ENCODE measurements at places on chromosomes 7 and 10. TPM values are rescaled to one million over a fixed set of nuclear protein-coding genes. Genes with fewer than 3 reads are reported as not detected.
A peak's percentile ranks its signal among the peaks of the same experiment; 100 is the strongest.

The BBS9 gene
- 10.0 TPM for total RNA-seq

- no peak for DNase-seq
Observed at GRCh38 chr10:29839826-29840515, 205.2 kb upstream of the SVIL start.

DNA sequence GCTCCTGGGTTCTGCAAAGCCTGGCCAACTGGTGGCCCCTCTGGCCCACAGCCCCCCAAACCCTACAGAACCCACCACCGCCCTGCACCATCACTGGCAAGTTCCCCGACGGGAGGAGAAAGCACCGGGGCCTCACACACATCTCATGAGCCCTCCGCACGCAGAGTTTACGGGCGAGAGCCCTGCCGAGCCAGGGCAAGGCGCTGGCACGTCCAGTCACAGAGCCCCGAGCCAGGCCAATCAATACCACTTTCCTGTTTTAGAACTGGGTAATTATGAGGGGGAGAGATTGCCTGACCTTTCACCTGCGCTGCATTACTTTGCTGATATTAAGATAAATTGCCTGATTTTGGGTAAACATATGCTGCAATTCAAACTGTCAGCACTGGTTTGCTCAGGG is 113.3 kb downstream of the EBF3 start:
- DNase-seq: no peak

GRCh38 chr10:32577448-32577847 is 131.5 kb downstream of the CCDC7 start:
- DNase-seq: no peak

- no peak for DNase-seq
Observed at GRCh38 chr10:81873231-81873931, 1.6 kb upstream of the NRG3 start.

The TMEM209 gene
- 4.6 TPM for total RNA-seq

GRCh38 chr7:102990642-102991041 is 77.8 kb downstream of the LRRC17 start:
- DNase-seq: no peak

The TRIM74 gene
- not detected for total RNA-seq

DNA sequence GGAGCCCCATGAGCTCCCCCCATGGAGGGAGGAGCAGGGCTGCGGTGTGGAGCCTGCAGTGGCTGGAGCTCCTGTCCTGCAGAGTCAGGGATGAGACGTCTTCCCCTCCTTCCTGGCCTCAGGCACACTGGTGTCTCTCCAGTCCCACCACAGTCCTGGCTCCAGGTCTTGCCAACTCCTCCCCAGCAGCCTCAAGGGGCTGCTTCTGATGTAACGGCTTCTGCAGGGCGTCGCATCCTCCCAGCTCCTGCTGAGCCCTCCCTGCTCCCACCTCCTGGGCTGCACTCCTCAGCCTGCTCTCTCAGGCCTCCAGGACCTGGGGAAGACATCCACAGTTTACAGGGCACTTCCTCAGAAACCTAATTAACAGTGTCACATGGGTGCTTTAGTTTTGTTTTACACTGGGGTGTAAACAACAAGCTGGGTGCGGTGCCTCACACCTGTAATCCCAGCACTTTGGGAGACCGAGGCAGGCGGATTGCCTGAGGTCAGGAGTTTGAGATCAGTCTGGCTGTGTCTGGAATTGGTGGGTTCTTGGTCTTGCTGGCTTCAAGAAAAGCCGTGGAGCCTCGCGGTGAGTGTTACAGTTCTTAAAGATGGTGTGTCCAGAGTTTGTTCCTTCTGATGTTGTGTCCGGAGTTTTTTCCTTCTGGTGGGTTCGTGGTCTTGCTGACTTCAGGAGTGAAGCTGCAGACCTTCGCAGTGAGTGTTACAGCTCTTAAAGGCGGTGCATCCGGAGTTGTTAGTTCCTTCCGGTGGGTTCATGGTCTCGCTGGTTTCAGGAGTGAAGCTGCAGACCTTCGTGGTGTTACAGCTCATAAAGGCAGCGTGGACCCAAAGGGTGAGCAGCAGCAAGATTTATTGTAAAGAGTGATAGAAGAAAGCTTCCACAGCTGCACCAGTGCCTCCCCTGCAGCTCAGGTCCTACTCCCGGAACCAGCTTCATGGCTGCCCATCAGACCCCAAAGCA is 95.0 kb downstream of the PAXIP1 start:
- DNase-seq: no peak

The ZNF138 gene
- total RNA-seq: 4.4 TPM

DNA sequence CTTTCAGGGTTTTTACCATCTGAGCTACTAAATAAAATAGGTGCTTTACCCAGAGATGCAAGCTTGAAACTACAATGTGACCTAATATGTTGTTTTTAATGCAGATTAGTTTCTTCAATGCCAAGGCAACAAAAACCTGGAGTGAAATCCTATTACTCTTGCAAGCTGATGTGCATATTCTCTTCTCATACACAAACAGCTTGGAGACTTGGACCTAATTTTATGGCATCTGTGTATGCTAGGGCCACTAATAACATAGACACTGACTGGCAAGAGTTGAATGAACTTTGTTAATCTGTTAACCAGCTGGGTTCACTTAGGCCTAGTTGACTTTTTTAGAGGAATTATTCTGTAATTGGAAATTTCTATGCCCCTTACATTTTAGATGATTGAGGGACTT is 23.4 kb upstream of the SMIM30 start:
- no peak for DNase-seq

DNA sequence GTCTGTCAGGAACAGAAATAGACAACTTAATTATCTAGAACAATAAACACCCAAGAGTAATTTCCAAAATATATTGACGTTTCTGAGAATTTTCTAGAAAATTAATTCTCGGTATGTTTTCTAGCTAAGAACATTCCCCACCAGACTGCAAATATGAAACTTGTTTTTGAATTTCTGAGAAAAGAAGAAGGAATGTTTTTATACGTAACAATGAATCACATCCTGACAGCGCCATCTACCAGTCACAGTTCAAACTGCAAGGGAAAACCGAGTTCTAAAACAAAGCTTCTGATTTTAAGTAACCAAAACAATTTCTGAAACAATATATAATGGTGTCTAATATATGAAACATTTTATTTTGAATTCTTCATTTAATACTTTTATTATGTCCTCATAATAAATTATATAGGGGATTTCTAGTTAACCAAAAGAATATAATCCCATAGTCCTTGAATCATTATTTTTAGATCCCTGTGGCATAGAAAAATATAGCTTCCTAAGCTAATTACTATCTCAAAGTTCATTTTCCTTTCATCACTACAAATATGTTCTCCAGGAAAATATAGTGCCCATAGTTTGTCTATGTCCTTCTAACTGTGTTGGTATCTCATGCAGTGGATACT is 34.5 kb upstream of the MEOX2 start:
- peak; percentile 73 for DNase-seq

DNA sequence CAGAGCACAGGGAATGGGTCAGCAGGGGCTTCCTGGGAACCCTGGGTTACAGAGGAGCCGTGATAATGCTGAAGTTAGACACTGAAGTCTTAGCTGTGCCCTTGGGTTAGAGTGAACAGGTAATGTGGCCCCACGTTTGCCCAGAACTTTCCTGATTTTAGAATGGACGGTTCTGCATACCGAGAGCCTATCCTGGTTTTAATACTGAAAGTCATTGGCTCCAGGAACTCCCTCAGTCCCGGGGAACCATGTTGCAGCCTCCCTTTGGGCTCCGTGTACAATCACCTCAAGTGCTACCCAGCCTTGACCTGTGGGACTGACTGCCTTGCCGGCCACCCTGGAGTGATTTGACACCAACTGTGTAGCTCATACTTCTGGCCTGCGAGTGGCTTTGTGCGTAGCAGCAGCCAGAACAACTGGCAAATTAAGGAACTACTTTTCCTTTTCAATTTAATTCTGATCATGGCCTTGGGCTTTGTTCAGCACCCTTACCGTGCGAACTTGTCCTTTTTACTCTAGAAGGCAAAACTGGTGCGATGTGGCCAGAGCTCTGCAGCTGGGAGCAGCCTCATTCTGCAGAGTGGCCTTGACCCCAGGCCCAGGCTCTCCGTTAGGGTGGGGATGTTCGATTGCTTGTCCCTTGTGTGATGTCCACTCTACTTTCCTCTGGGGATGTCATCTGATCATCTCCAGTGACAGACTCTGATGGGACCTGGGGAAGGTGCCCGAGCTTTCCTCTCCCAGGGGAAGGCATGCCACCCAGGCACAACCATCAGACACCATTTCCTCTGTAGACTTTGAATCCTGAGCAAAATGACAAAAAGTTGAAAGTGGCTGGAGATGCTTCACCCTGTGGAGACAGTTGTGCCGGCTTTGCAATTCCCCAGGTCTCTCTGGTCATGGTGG is 265.9 kb downstream of the GLRX3 start:
- no peak for DNase-seq

The RBP4 gene
- total RNA-seq: not detected

DNA sequence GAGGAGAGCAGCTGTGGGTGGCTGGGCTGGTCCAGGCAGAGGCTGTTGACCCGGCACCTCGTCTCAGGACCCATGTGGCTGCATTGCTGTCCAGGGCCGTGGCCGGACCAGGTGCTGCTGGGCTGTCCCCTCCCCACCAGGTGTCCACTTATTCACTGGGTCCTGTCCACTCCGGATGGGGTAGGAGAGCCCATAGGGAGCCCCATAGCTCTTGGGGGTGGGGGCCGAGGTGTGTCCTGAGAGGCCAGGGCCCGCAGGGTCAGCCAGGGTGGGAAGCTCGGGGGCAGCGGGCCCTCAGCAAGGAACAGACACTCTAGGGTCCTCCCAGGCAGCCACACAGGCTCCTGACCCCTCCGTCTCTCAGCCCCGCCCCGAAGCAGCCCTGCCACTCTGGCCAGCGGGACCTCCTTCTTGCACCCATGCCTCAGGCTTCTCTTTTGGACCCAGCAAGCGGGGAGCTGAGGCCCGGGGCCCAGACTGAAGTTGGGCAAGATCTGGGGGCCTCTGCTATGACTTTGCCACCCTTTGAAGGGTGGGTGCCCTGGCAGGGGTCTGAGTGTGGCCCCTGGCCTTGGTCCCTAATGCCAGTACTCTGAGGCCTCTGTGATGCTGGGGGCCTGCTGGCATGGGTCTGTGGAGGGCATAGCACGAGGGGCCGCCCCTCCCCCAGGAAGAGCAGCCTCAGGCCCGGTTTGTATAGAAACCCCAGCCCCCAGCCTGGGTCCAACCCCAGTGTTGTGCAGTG is 86.4 kb downstream of the NKX6-2 start:
- DNase-seq: no peak

DNA sequence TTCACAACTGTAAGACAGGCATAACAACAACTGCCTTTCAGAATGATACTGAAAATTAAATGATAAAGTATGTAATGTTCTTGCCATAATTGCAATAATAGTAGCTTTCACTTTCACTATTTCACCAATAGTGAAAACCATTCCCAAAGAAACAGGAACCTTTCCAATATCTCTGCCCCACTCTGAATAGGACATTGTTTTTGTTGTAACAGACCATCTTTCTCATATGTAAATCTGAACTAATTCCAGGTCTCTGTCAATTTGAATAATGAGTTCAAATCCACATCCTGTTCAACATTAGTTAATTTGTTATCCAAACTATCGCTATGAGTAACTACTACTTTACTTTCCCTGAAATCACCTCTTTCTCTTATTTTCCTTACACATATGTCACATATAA is 148.0 kb downstream of the LRRN3 start:
- DNase-seq: peak; percentile 62

The FOXP2 gene
- 13.7 TPM for total RNA-seq

GRCh38 chr10:13184730-13185514 is 23.6 kb downstream of the MCM10 start:
- DNase-seq: no peak

GRCh38 chr10:109866168-109866994 is 56.9 kb downstream of the XPNPEP1 start:
- peak; percentile 20 for DNase-seq

DNA sequence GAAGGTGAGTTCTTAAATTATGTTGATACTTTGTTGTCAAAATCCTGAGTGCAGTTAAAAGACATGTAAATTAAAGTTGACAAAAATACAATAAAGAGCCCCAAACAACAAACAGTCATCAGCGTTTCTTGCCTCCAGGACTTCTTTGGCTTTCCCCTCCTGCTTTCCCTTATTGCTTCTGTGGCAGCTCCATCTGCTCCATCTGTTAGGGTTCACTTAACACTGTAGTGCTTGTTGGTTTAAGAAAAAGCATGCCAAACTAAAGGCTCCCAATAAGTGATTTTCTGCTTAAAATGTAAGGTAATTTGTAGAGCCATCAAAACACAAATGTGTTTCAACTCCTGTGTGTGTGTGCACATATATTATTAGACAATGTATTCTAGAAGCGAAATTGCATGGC is 254.3 kb upstream of the GNAI1 start:
- DNase-seq: no peak

GRCh38 chr10:13776861-13777311 is 190.1 kb downstream of the PRPF18 start:
- DNase-seq: no peak

DNA sequence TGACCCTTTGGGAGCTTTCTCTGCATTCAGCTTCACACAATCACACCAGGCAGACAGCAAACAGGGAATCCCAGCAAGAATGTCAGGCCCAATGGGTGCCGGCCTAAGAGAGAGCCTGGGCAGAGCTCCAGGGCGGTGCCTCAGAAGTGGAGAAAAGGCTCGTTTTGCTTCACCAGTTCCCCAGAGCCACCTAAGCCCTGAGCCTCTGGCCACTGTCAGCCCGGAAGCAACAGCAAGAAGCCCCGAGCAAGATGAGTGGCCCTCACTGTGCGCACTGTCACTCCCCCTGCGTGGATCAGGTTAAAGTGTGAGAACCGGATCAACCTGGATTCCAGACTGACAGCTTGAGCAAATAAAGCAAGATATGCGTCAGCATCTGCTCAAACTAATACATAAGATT is 14.7 kb downstream of the CNPY1 start:
- DNase-seq: no peak

- no peak for DNase-seq
Observed at GRCh38 chr7:105016068-105016708, 2.2 kb downstream of the KMT2E start.

DNA sequence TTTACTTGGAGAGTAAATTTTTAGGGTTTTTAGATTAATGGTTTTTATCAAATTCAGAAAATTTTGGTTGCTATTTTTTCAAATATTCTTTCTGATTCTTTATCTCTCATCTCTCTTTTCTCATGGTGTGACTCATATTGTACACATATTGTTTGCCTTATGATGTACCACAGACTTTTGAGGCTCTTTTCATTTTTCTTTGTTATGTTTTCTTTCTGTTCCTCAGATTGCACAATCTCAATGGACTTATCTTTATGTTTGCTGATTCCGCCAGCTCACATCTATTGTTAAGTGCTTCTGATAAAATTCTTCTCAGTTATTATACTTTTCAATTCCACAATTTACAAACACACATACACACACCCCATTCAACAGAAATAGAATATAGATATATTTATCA is 168.2 kb upstream of the IGFBP3 start:
- DNase-seq: no peak

The SYT15 gene
- total RNA-seq: 0.79 TPM

DNA sequence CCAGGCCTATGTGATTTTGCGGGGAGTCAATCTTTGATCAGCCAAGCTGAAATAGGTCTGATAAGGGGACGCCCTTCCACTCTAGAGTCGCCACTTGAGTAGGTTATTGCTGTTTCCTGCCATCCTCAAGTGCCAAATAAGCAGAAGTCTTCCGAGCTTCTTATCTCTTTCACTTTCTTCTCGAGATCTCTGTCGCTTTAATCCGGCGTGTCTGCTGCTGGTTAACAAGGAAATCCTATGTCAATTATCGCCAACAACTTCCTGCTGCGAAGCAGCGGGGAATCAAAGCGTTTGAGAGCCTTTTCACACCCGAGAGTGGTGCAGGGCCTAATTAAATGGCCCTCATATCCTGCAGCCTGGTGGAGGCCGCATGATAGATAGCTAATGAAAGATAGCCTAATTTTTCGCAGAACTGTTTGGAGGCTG is 215.9 kb downstream of the RAB11FIP2 start:
- no peak for DNase-seq

The GTPBP10 gene
- 5.7 TPM for total RNA-seq

The KEL gene
- not detected for total RNA-seq

The ARHGAP19 gene
- total RNA-seq: 6.2 TPM

The ZNF282 gene
- total RNA-seq: 21.4 TPM

The OR6V1 gene
- total RNA-seq: not detected

All from lung microvascular endothelial cell (primary cell).